ENCODE measurements at places on chromosomes 5 and 9.

DNA sequence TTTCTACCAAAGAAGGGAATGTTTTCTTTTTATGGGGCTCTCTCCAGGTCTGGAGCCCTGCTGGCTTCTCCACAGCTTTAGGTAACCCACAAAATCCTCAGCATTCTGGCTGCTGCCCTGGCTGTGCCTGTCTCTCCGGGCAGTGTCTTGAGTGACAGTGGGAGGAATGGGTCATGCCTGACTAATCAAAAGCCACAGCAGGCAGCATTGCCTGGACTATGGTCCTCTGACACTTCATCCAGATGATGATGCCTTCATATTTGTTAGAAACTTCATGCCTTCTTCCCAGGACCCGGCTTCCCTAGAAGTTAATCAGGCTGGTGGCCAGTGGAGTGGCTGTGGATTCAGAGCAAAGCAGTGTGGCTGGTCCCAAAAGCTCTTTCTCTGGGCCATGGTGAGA, 32.2 kb upstream of the TGFBI start:
- no peak for DNase-seq

DNA sequence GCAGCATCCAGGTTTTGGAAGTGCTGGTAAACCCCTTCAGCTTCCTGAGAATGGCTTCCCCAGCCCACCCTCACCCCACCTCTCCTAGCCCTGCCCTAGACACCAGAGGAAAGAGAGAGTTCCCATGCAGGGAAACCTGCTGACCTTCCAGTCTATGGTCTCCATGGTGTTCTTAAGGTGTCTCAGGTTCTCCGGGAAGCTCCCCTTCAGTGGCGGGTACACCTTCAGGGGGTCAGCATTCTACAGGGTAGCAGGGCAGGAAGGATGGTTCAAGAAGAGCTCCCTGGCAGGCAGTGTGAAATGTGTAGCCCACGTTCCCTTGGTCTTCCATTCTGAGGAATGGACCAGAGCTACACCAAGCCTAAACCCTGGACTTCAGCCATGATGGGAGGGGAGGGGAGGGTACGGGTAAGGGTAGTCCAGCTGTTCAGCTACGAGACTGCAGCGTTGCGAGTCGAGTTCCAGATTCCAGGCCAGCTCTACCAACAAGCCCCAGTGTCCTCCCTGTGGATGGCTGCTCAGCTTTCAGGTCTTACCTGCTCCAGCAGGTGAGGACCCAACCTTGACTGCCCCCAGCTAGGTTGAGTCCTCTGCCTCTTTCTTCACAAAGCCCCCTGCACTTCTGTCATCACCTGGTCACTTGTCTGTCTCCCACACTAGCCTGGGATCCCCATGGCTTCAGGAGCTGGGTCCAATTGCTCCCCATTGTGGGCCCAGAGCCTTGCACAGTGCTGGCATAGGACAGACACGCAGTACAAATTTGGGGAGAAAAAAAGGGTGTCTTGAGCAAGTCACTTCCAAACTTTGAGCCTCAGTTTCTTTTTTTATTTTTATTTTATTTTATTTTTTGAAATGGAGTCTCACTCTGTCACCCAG, 7.5 kb downstream of the CD74 start:
- DNase-seq: no peak

DNA sequence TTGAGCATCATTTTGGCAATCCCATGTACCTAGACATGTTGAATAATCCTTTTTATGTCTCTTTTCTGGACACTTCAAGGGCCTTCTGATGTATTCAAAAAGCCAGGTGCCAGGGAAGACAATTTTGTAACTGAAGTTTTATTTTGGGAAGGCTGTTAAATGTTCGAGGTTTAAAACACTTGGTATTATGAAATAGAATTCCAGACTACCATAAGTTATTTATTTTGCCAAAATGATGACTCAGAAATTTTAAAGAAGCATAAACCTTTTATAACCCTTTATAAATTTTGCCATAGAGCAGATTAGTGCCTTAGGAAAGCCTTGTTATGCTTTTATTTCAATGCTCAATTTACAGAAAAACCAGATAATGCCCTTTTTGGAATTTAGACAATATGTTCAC, 30.3 kb upstream of the UHRF2 start:
- DNase-seq: no peak

- no peak for DNase-seq
Observed at GRCh38 chr5:172455511-172456061, 1.3 kb upstream of the SH3PXD2B start.

DNA sequence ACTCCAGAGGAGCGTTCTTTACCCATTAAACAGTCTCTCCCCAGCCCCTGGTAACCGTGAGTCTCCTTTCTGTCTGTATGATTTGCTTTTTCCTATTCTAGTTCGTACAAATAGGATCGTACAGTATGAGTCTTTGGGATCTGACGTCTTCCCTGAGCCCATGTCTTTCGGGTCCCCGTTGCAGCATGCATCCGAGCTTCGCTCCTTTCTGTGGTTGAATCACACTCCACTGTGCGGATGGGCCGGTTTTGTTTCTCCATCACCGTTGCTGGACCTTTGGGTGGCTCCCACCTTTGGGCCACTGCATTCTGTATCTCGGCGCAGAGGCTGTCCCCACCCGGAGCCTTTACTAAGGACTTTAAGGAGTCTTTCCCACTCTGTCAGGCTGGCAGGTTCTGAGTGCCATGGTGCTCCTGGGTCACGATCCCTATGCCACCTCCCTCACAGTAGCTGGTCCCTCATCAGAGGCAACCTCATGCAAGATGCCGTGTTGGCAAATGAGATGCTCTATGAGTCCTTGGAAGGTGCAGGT, 145.7 kb upstream of the COL5A1 start:
- DNase-seq: no peak

DNA sequence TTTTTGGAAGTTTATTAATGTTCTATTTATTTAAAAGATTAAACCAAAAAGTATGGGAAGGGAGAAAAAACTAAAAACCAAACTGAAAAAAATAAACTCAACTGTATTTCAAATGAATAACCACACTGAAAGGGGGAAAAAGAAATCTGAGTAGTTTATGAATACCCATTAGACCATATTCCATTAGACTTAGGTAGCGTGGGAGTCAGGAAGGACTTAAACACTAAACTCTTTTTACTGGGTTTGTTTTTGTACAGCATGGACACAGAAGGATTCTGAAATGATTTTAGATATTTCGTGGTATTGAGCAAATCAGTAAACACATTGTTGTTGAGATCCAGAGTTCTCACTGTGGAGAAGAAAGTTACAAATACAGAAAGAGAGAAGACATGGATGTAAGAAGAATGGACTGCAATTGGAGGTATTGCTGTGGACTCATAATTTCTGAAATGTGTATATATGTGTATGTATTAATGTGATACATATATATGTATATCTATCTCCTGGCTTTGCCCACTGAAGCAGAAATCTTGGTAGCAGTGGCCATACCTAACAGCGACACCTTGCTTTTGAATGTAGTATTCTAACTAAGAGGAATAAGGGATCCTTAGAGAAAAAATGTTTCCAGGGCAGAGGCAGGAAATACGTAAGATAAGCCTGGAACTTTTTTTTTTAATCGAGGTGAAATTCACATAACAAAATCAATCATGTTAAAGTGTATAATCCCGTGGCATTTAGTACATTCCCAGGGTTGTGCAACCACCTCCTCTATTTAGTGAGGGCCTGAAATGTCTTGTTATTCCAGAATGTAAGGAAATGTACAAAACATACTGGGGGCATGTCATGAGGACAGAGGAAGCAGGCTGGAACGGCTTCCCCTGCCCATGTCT, 228.8 kb downstream of the SMARCA2 start:
- DNase-seq: no peak

DNA sequence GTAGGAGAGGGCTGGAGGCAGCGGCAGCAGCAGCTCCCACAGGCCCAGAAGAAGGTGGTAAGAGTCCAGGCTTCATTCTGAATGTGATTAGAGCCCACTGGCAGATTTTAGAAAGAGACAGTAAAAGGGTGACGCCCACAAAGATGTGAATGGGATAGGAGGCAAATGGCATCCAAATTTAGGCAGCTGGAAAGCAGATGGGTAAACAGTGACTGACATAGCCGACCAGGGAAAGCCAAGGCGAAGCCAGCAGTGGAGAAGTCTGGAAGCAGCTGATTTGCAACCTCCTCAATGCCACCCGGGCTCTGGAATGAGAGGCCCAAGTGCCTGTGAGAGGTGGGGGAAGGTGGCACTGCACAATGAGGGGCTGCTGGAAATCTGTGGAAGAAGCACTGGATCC, 103.3 kb downstream of the C5orf15 start:
- DNase-seq: no peak

GRCh38 chr9:126874546-126875314, 14.3 kb downstream of the ZBTB34 start:
- DNase-seq: no peak

DNA sequence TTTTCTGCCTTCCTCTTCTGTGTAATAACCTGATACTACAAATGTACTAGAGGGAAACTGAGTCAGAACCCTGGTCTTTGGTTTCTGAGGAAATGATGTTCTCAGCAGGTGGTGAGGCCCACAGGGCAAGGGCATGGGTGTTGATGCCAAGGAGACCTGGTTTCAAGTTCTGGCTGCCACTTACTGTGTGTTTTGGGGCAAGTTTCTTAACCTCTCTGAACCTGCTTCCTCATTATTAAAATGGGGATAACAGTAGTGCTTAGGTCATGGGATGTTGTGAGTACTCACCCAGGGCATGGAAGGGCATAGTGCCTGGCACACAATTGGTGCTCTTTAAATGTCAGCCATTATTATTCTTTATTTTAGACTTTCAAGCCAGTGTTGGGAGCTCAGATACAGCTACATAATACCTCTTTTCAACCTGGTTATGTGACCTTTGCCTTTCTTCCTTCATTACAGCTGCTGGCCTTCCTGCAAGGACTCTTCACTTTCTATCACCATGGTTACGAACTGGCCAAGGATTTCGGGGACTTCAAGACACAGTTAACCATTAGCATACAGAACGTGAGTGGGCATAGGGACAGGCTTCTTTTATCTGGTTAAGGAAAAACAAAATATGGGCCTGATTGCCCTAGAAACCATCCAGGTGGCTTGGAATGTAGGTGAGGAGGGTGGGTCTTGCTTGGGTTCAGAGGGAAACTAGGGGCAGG, 131.5 kb downstream of the ARHGAP26 start:
- DNase-seq: no peak

DNA sequence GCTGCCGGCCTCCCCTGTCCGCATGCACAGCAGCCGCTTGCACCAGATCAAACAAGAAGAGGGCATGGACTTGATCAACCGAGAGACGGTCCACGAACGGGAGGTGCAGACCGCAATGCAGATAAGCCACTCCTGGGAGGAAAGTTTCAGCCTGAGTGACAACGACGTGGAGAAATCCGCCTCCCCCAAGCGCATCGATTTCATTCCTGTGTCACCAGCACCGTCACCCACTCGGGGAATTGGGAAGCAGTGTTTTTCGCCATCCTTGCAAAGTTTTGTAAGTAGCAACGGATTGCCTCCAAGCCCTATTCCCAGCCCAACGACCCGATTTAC, 75.3 kb downstream of the PIP5K1B start:
- DNase-seq: no peak

DNA sequence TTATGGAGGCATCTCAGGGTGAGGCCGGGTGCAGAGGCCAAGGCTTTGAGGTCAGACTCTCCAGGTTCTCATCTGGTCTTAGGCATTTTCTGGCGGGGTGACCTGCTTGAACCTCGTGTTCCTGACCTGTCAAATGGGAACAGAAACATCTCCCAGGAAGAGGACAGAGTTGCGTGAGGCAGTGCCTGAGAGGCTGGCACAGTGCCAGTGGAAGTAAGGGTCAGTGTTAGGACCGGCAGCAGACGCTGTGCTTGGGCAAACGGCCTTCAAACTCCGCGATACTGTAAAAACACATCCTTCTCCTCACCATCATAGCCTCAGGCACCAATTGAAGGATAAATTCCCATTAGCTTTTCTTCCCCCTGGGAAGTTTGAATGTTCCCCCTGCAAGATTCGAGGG, 55.6 kb upstream of the FCN2 start:
- no peak for DNase-seq

Measured in pons (tissue), 1 donor.